ENCODE measurements at places on chromosomes 7 and 10. TPM values are rescaled to one million over a fixed set of nuclear protein-coding genes. Genes with fewer than 3 reads are reported as not detected.

TRIM50 gene
- not detected for total RNA-seq

GRCh38 chr10:770975-771374, 81.5 kb upstream of the DIP2C start:
- DNase-seq, result no peak

- DNase-seq, result no peak
These were observed 35.2 kb upstream of the NUB1 start for GRCh38 chr7:151306374-151306773.

- no peak for DNase-seq
These were observed 4.7 kb upstream of the LANCL2 start for GRCh38 chr7:55360486-55360885.

C10orf143 gene
- total RNA-seq, result 0.91 TPM

- no peak for DNase-seq
These were observed 118.5 kb downstream of the GLRX3 start for GRCh38 chr10:130254662-130255061.
